ENCODE measurements at places on chromosomes 2 and 18. TPM values are rescaled to one million over a fixed set of nuclear protein-coding genes. Genes with fewer than 3 reads are reported as not detected.

The ADAM23 gene
- 0.32 TPM for total RNA-seq

The ZEB2 gene
- total RNA-seq, result 40.4 TPM

The SLC5A7 gene
- not detected for total RNA-seq

The LTBP1 gene
- total RNA-seq, result 0.37 TPM

The LCT gene
- total RNA-seq, result 0.41 TPM

The DES gene
- total RNA-seq, result not detected

The DLGAP1 gene
- total RNA-seq, result not detected

The MYCN gene
- not detected for total RNA-seq

The GALR1 gene
- not detected for total RNA-seq

The SALL3 gene
- total RNA-seq, result not detected

The DYNAP gene
- total RNA-seq, result not detected

The LIPG gene
- total RNA-seq, result not detected

GRCh38 chr2:152406119-152406835 lies 71.3 kb downstream of the FMNL2 start:
- DNase-seq, result no peak
- no peak overlapping the region for H3K27ac ChIP-seq
- no peaks in the 10 kb centered on the region for H3K36me3 ChIP-seq
- peaks cover 6% of the 10 kb centered on the region for H3K4me1 ChIP-seq

GRCh38 chr2:40200366-40200915 lies 251.4 kb downstream of the SLC8A1 start:
- H3K36me3 ChIP-seq, result peaks cover 1% of the 10 kb centered on the region
- no peak overlapping the region for H3K4me3 ChIP-seq
- H3K27me3 ChIP-seq, result no peaks in the 10 kb centered on the region
- DNase-seq, result no peak
- H3K27ac ChIP-seq, result no peak overlapping the region

GRCh38 chr2:37000318-37000717 lies 34.0 kb upstream of the STRN start:
- H3K36me3 ChIP-seq, result peaks cover 33% of the 10 kb centered on the region
- peaks cover 5% of the 10 kb centered on the region for H3K4me1 ChIP-seq
- H3K27ac ChIP-seq, result no peak overlapping the region
- no peaks in the 10 kb centered on the region for H3K27me3 ChIP-seq

DNA sequence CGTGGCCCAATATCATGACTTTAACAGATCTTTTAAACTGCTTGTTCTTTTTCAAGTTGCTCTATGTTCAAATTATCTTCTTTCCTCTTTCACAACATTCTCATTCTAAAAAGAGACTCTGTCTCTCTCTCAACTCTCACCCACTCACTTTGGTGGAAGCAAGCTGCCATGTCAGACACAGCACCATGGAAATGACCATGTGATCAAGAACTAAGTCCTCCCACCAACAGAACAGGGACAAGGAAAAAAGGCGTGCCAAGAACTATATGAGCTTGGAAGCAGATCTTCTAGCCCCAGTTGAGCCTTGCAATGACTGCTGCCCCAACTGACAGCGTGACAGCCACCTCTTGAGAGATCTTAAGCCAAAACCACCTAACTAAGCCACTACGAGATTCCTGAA lies 23.9 kb downstream of the BAZ2B start:
- H3K27ac ChIP-seq, result no peak overlapping the region
- H3K36me3 ChIP-seq, result no peaks in the 10 kb centered on the region
- H3K27me3 ChIP-seq, result no peaks in the 10 kb centered on the region
- H3K4me1 ChIP-seq, result no peaks in the 10 kb centered on the region

DNA sequence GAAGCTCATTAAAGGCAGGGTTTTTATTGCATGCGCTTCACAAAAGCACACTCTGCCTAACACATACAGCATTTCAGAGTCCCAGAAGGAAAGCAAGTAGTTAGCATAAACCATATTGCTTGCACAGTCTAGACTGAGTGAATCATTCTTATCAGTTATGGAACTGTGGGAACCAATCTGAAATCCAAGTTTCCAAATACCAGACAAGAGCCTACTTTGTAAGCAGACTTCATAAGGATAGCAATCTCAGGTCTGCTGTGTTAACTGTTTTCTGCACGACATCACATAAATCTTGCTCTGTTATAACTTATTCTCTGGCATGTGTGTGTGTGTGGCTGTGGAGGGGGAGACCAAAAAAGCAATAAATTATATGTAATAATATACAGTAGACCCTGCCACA lies 608.1 kb upstream of the REG3G start:
- no peak for DNase-seq
- no peak overlapping the region for H3K27ac ChIP-seq
- no peaks in the 10 kb centered on the region for H3K36me3 ChIP-seq
- no peak overlapping the region for H3K4me3 ChIP-seq
- H3K27me3 ChIP-seq, result no peaks in the 10 kb centered on the region

- H3K4me3 ChIP-seq, result no peak overlapping the region
- H3K4me1 ChIP-seq, result no peaks in the 10 kb centered on the region
- no peaks in the 10 kb centered on the region for H3K27me3 ChIP-seq
- no peak overlapping the region for H3K27ac ChIP-seq
- DNase-seq, result no peak
Measured at GRCh38 chr2:26534865-26535662, 57.1 kb upstream of the OTOF start.

- no peaks in the 10 kb centered on the region for H3K36me3 ChIP-seq
- DNase-seq, result no peak
- no peaks in the 10 kb centered on the region for H3K4me1 ChIP-seq
- peaks cover 12% of the 10 kb centered on the region for H3K27me3 ChIP-seq
Measured at GRCh38 chr18:34729740-34730355, 19.8 kb downstream of the DTNA start.

GRCh38 chr18:22711192-22711685 lies 221.9 kb upstream of the RBBP8 start:
- H3K4me3 ChIP-seq, result no peak overlapping the region
- H3K4me1 ChIP-seq, result no peaks in the 10 kb centered on the region
- no peak for DNase-seq
- no peak overlapping the region for H3K27ac ChIP-seq
- H3K27me3 ChIP-seq, result peaks cover 7% of the 10 kb centered on the region

DNA sequence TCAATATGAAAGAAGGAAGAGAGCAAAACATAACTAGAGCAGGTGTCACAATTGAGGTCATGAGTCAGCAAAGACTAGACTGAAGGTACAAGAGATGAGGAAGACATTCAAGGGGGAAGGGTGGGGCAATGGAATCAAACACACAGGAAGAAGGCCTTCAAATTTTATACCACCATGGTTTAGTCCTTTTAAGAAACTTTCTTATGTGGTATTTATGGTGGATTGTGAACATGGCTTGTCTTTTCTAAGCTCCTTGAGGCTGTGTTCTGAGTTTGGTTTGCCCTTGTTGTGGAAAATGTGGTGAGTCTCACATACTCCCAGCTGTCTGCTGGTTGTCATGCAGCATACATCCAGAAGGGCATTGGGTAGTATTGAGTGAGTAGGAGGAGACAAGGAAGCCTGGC lies 62.1 kb downstream of the NABP1 start:
- peak; percentile 68 for DNase-seq
- peaks cover 15% of the 10 kb centered on the region for H3K27me3 ChIP-seq
- H3K4me3 ChIP-seq, result no peak overlapping the region
- peak overlapping the region; percentile 37 for H3K27ac ChIP-seq
- H3K4me1 ChIP-seq, result peaks cover 12% of the 10 kb centered on the region

DNA sequence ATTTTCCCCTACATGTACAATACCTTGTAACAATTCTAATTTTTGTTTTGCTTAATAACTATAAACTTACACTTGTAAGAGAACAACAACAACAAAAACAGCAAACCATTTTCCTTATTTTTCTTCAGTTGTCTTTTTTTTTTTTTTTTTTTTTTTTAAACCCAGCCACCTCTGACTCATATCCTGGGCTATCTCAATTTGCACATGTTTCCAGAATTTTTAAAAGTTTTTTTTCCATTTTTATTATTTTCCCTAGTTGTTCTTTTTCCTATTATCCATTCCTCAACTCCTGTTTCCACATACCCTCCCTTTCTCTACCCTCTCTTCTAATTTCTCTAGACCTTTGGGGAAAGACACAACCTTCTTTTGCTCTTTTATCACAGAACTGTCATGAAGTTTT lies 112.5 kb downstream of the EFEMP1 start:
- no peaks in the 10 kb centered on the region for H3K36me3 ChIP-seq
- no peak overlapping the region for H3K4me3 ChIP-seq
- DNase-seq, result no peak
- no peaks in the 10 kb centered on the region for H3K4me1 ChIP-seq

GRCh38 chr18:73331212-73331772 lies 463.5 kb upstream of the NETO1 start:
- H3K4me3 ChIP-seq, result no peak overlapping the region
- H3K36me3 ChIP-seq, result no peaks in the 10 kb centered on the region
- no peaks in the 10 kb centered on the region for H3K4me1 ChIP-seq
- no peak overlapping the region for H3K27ac ChIP-seq

- H3K4me3 ChIP-seq, result no peak overlapping the region
- H3K27ac ChIP-seq, result no peak overlapping the region
- H3K36me3 ChIP-seq, result no peaks in the 10 kb centered on the region
- H3K4me1 ChIP-seq, result no peaks in the 10 kb centered on the region
- no peak for DNase-seq
Measured at GRCh38 chr2:204441316-204441715, 104.0 kb upstream of the PARD3B start.

GRCh38 chr18:37322492-37323035 lies 243.0 kb downstream of the CELF4 start:
- H3K36me3 ChIP-seq, result no peaks in the 10 kb centered on the region
- no peak overlapping the region for H3K27ac ChIP-seq
- peak; percentile 43 for DNase-seq
- H3K4me3 ChIP-seq, result no peak overlapping the region
- H3K4me1 ChIP-seq, result no peaks in the 10 kb centered on the region

- H3K4me3 ChIP-seq, result no peak overlapping the region
- H3K36me3 ChIP-seq, result no peaks in the 10 kb centered on the region
- no peaks in the 10 kb centered on the region for H3K4me1 ChIP-seq
Measured at GRCh38 chr2:18262601-18263000, 297.9 kb downstream of the RDH14 start.

- H3K27ac ChIP-seq, result no peak overlapping the region
- no peaks in the 10 kb centered on the region for H3K4me1 ChIP-seq
- DNase-seq, result no peak
- H3K4me3 ChIP-seq, result no peak overlapping the region
- H3K36me3 ChIP-seq, result no peaks in the 10 kb centered on the region
Measured at GRCh38 chr2:221969087-221969829, 329.5 kb downstream of the PAX3 start.

DNA sequence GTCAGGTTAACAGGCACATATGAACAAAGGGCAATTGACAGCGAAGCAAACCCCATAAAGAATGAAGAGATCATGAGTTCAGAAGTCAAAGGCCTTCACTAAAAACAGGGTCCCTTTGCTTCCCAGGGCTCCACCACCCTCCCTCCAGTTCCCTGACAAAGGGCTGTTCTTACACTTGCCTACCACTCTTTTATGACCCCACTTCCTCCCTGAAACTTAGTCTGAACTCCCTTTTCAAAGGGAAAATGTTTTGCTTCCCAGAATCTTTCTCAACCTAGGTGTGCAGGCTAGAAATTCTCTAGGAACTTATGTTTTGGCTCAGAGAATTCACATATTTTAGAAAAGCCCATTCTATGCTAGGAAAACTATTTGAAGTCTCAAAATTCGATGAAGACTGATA lies 86.0 kb upstream of the ITGA4 start:
- H3K4me3 ChIP-seq, result no peak overlapping the region
- no peak for DNase-seq
- peaks cover 43% of the 10 kb centered on the region for H3K4me1 ChIP-seq
- peaks cover 19% of the 10 kb centered on the region for H3K36me3 ChIP-seq
- H3K27ac ChIP-seq, result no peak overlapping the region
- no peaks in the 10 kb centered on the region for H3K27me3 ChIP-seq

DNA sequence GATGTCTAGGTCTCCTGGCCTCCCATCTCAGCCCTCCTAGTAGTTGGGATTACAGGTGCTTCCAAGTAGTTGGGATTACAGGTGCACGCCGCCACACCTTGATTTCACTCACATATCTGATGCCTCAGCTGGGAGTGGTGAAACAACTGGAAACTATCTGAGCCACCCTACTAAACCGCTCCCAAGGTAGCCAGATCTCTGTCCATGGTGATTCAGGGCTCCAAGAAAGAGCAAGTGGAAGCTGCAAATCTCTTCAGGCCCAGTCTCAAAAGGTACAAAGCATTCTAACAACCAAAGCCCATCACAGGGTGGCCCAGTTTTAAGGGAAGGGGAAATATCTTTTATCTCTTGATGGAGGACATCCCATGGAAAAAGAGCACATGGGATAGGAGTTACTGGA lies 19.0 kb downstream of the C1GALT1C1L start:
- no peak overlapping the region for H3K27ac ChIP-seq
- H3K27me3 ChIP-seq, result peaks cover 16% of the 10 kb centered on the region
- H3K36me3 ChIP-seq, result no peaks in the 10 kb centered on the region
- no peak for DNase-seq

GRCh38 chr2:134689315-134689714 lies 29.5 kb downstream of the TMEM163 start:
- H3K4me1 ChIP-seq, result peaks cover 6% of the 10 kb centered on the region
- H3K36me3 ChIP-seq, result peaks cover 6% of the 10 kb centered on the region

DNA sequence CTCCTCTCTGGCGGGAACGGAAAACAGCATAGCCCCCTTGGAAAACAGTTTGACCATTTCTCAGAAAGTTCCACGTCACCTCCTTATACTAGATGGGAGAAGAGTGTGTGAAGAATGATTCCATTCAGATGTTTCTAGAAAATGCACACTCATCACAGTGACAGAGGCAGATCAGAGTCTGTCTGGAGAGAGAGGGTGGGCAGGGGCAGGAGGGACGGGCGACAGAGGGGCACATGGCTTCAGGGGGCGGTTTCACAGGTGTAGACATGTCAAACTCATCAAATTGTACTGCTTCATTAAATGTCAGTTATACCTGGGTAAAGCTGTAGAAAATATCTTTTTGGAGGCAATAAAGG lies 88.8 kb upstream of the TAF1B start:
- peaks cover 57% of the 10 kb centered on the region for H3K4me1 ChIP-seq
- peak overlapping the region; percentile 59 for H3K4me3 ChIP-seq
- no peak for DNase-seq
- H3K27me3 ChIP-seq, result peaks cover 41% of the 10 kb centered on the region

DNA sequence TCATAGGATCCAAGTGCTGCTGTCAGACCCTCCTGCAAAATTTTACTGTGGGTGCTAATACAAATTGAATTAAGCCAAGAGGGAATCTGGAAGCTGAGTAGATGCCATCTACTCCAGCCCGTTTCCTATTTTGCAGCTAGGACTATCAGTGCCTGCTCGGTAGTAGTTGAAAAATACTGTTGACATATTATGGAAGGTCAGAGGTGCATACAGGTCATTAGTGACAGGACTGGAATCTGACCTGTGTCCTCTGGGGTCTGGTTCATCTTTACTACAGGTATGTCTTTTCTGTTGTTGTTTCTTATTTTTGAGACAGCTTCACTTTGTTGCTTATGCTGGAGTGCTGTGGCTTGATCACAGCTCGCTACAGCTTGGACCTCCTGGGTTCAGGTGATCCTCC lies 58.8 kb downstream of the MAP4K4 start:
- H3K36me3 ChIP-seq, result peaks cover 2% of the 10 kb centered on the region
- H3K27me3 ChIP-seq, result no peaks in the 10 kb centered on the region
- no peak for DNase-seq
- peaks cover 43% of the 10 kb centered on the region for H3K4me1 ChIP-seq
- no peak overlapping the region for H3K27ac ChIP-seq
